ENCODE measurements at places on chromosomes 1 and 21.

DNA sequence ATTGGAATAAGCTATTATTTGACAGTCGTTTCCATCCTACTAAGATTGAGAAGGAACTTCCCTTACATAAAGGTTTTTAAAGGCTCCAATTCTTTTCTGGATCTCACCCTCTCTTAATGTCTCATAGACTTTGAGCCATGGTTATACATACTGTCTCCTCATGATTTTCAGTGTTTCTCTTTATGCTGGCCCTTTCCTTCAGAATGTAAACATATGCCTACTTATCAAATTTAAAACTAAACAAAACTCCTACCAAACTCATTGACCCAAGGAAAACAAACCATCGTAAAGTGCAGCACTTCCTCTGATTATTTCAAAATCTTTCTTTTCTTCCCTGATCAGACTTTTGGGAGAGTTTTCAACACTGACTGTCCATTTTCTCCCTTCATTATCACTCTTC lies 163.4 kb upstream of the DPYD start:
- DNase-seq, result no peak

- no peak for DNase-seq
Measured at GRCh38 chr1:66274634-66275033, 259.3 kb upstream of the SGIP1 start.

GRCh38 chr1:181206979-181207790 lies 118.7 kb downstream of the IER5 start:
- no peak for DNase-seq

- no peak for DNase-seq
Measured at GRCh38 chr1:153396461-153396860, 5.6 kb upstream of the S100A8 start.

DNA sequence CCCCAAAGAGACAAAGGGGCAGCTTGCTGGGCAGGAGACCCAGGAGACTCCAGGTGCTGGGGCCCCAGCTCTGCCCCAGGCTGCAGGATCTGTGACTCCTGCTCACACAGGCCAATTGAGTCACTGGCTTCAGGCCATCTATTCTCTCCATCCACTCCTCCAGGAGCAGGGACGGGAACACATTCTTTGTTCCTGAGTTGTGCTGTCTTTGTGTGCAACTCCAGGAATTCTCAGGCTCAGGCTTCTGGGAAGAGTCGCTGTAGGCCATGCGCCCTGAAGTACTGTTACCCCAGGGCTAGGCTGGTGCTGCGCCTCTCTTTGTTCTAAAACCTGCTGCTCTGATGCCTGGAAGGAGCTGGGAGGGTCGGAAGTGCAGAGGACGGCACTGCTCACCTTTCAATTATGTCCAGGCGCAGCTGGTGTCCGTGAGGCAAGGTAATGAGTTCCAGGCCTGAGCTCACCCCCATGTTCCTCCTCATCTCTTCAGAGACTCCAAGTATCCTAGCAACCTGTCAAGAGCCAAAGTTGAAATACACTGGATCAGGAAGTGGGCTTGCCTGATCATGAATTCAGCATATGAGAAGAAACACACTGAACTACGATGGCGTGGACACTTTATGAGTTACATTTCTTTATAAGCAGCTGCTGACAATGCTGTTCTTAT lies 105.9 kb downstream of the BCAR3 start:
- no peak for DNase-seq

DNA sequence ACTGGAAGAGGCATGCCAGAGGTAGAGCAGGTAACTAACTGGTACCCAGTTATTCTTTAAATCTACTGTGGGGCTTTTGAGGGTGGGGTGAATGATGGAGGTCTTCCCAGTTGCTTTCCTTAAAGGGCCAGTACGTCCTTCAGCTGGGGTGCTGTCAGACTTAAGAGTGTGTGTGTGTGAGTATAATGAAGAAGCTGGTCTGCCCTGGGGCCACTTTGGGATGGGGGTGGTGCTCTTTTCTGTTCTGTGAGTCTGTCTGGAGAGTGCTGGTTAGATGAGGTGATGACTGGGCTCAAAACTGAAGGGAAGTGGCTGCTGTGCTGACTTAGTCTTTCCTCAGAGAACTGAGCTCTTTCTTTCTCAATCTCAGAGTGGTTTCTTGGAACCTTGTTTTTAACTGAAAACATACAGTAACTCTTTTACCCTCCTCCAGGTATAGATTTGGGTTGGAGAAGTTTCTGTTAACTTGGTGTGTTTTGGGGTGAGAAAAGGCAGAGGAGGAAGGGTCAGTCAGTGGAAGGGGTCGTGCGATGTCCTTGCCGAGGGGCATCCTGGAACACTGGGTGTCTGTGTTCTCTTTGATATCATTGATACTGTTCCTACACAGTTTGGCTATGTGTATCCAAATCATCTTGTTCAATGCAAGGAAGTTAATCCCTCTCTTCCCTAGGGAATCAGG lies 746 bp downstream of the MACF1 start:
- DNase-seq, result no peak

GRCh38 chr1:25562101-25562927 lies 18.9 kb downstream of the LDLRAP1 start:
- DNase-seq, result no peak

DNA sequence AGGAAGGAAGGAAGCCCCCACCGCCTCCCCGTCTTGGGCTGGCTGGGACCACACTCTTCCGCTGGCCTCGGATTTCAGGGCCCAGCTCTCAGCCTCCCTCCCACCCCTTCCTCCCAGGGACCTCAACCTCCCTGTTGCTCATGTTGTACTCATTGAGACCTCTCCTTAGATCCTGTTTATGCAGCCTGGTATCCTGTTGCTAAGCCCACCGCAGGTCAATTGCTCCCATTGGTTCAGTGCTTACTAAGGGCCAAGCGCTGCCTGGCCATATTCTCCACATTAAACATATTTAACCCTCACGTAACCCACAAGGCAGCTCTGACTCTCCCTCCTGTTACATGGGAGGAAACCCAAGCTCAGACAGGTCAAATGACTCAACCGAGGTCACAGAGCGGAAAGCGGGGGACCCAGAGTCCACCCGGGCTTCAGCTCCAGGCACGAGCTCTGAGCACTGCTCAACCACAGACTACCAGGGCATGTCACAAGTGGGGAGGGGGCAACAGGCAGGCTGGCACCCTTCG lies 23.2 kb upstream of the H6PD start:
- no peak for DNase-seq

GRCh38 chr1:14261395-14261794 lies 337.1 kb upstream of the KAZN start:
- DNase-seq, result no peak

GRCh38 chr1:226993814-226994585 lies 53.9 kb downstream of the COQ8A start:
- no peak for DNase-seq

GRCh38 chr21:42572906-42573495 lies 59.3 kb downstream of the SLC37A1 start:
- DNase-seq, result no peak

- DNase-seq, result no peak
Measured at GRCh38 chr1:87134061-87134460, 194.6 kb upstream of the LMO4 start.

- DNase-seq, result no peak
Measured at GRCh38 chr1:11748294-11749202, 12.6 kb downstream of the AGTRAP start.

DNA sequence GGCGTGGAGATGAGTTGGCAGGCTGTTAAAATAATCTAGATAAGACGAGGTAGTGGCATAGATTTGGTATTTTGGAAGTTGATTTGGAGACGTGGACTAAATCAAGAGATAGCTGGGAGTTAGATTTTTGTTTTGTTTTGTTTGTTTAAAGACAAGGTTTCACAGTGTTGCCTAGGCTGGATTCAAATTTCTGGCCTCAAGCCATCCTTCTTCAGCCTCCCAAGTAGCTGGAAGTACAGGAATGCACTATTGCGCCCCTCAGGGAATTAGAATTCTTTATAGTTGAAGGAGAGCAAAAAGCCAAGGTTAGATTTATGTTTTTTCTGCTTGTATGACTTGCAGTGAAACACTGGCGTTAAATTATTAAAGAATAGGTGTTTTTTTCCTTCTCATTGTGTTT lies 22.3 kb upstream of the SNRPE start:
- no peak for DNase-seq

GRCh38 chr21:35257413-35257812 lies 208.3 kb upstream of the RUNX1 start:
- no peak for DNase-seq

DNA sequence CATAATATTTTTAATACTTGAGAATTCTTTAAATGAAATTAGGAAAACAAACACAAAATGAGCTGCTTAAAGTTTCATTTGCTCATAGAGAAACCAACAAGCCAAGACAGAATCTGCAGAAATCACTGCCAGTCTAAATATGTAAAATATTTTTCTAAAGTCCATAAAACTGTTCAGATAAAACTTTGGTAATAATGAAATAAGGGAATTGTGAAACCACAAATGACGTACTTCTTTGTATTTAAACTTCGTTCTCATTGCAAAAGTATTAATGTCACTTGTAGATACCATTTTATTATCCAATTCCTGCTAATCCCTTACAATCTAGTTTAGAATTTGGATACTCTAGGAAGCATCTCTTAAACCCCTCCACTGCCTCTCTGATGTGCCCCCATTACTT lies 234.5 kb upstream of the NEGR1 start:
- DNase-seq, result no peak

DNA sequence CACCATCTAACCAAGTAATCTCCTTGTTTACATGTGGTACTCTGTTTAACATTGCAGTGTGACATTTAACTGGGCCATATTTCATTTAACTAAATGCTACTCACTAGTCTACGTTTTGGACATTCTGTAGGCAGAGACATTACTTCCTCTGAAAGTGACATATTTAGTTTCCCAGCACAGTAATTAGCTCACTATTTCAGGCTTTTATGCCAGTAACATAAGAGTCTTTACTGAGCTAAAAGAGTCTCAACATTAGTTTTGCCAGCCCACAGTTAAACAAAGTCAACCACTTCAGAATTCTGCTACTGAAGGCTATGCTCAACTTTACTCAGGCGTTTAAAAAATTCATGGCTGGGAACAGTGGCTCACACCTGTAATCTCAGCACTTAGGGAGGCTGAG lies 2.6 kb upstream of the TNFRSF9 start:
- no peak for DNase-seq

DNA sequence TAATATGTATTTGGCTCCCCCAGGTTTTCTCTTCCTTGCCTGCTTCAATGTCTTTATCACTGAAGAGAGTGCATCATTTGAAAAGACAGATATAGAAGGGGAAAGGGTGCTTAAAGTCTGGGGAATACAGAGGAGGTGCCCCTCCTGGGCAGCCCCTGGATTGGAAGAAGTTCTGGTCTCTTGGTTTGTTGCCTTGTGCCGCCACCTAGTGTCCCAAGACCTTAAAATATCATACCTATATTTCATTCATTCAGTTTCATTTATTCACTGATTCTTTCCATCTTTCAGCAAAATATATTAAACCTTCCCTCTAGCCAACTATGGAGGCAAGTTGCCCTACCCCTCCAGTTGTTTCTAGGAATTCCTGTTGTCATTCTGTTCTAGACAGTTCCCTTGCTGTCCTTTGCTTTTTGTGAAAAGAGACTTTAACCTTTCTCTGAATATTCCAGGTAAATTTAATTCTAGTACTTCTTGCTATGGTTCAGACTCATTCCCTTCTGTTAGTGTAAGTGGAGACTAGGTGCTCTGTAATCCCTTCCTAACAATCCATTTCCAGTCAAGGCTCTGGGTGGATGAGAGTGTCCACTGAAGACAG lies 56.1 kb downstream of the MEF2D start:
- no peak for DNase-seq

DNA sequence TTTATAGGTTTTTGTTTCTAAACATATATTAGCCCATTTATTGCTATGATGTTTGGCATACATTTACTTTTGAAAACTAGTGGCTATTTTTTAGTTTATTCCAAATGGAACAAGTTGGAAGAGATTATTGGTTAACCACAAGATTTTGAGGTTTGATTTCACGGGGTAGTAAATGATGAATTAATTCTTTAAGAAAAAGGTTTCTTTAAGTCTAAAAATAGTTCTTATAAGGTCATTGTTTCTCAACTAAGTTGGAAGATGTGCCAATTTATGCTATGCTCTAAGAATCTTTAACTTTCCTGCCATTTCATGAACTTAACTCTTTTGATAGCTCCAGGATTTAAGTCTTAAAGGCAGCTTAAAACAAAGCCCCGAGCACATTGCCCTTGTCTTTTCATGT lies 183.8 kb downstream of the LMO4 start:
- no peak for DNase-seq

GRCh38 chr1:177209357-177209756 lies 38.6 kb downstream of the BRINP2 start:
- no peak for DNase-seq

DNA sequence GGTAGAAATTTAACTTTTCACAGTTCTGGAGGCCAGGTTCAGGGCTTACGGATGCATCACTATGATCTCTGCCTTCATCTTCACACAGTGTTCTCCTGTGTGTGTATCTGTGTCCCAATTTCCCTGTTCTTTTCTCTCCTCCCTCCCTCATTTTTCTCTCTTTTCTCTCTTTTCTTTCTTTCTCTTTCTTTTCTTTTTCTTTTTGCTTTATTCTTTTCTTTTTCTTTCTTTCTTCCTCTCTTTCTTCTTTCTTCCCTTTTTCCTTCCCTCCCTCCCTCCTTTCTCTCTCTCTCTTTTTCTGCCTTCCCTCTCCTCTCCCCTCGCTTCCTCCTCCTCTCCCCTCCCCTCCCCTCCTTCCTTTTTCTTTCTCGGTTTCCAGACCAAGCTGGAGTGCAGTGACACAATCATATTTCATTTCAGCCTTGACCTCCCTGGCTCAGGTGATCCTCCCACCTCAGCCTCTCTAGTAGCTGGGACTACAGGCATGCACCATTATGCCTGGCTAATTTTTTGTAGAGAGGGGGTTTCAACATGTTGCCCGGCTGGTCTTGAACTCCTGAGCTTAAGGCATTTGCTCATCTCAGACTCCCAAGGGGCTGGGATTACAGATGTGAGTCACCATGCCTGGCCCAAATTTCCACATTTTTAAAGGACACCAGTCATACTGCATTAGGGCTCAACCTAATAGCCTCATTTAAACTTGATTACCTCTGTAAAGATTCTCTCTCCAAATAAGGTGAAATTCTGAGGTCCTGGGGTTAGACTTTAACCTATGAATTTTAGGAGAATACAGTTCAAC lies 115.9 kb downstream of the HUNK start:
- no peak for DNase-seq

- DNase-seq, result no peak
Measured at GRCh38 chr1:93649231-93649630, 32.4 kb downstream of the BCAR3 start.

- no peak for DNase-seq
Measured at GRCh38 chr1:229047840-229048620, 222.9 kb upstream of the RAB4A start.

Measured in cerebellar nuclear complex (tissue), 1 donor.